ENCODE measurements at places on chromosomes 2 and 18.

- DNase-seq, result no peak
Measured at GRCh38 chr2:5921081-5921642, 229.0 kb downstream of the SOX11 start.

- DNase-seq, result no peak
Measured at GRCh38 chr2:168722592-168722991, 79.8 kb upstream of the NOSTRIN start.

DNA sequence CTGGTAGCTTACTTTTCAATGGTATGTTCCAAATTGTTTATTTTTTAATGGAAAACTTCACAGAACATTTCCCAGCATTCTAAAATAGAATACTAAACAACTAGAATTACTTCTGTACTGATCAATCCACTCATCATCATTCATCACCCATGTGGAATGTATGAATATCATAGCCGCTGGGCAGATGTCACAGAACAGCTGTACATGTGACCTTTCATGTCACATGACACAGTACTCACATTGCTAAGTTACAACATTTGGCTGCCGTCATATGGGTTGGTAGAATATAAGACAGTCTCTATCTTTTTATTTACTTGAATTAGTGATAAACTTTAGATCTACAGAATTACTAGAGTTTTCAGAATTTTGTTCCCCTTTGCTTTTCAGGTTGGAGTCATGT lies 387.6 kb downstream of the ZEB2 start:
- no peak for DNase-seq

DNA sequence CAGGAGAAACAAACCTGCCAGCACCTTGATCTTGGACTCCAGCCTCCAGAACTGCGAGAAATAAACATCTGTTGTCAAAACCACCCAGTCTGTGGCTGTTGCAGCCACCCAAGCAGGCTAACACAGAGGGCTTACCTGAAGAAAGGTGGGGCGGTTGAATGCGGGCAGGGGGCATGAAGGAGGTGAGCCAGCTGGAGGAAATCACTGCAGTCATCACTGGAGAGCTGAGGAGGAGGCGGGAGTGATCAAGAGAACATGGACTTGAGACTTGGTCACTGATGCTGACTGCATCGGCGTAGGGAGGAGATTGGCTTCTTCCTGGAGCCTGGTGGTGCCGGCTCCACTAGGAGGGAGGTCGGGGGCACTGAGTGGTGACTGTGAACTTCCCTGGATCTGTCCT lies 14.6 kb upstream of the ARMC9 start:
- DNase-seq, result no peak

Measured in NCI-H1694 (cell line).